ENCODE measurements at places on chromosomes 11 and 22.

DNA sequence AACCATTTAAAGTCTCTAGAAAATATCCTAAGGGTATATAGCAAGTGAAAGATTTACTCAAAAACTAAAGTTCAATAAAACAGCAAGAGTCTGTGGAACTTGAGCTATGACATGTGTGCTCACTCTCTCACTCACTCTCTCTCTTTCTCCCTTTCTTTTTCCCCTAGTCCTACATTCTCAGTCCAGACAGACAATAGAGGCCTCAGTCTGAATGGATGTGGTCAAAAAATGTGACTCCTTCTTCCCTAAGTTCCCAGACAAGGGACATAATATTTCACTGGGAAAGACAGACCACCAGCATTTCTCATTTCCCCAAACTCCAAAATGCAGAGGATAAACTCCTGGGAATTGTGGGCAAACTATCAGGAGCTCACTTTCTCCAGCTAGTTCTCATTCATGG, 17.6 kb upstream of the APLNR start:
- no peak for DNase-seq

DNA sequence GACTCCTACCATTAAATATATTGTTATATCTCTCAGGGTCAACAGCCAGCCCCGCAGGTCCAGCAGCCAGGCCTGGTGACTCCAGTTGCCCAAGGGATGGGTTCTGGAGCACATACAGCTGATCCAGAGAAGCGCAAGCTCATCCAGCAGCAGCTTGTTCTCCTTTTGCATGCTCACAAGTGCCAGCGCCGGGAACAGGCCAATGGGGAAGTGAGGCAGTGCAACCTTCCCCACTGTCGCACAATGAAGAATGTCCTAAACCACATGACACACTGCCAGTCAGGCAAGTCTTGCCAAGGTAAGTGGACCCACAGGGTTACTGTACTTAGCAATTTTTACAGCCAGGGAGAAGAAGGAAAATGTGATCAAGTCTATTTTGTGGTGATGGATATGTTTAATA, 35.1 kb downstream of the EP300 start:
- DNase-seq = no peak

GRCh38 chr11:124889191-124890091, 8.2 kb downstream of the ROBO4 start:
- DNase-seq = no peak

- DNase-seq = no peak
Measured at GRCh38 chr11:11378184-11378940, 25.3 kb upstream of the CSNK2A3 start.

DNA sequence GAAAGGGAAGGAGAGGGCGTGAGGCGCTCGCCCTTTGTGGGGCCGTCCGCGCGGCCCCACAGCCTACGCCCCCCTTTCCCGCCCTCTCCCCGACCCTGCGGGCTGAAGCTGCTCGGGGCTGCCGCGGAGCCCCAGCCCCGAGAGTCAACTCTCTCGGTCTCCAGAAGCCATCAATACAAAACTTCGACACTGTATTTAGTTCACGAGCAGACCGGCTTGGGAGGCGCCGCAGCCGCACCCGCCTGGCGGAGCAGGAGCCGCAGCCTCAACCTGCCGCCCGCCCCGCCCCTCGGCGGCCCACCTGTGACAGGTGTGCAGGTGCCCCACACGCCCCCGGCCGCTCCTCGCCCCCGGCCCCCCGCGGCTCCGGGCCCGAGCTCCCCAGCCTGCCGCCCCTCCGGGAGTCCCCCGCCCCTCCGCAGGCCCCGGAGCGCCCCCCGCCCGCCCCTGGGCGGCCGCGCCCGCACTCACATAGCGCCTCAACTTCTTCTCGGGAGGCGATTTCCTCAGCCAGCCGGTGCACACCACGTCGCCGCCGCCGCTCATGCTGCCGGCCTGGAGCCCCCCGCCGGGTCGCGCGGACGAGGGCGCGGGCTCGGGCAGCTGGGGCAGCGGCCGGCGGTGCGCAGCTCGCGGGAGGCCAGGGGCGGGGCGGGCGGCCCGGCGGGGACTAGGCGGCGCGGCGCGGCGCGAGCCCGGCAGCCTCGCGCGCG, at the start of gene GAB2:
Gene GAB2, minus strand, starts transcription at position 646 of the 713 bp plus-strand sequence. Its CDS starts 100 bp downstream, at position 546.
- DNase-seq = no peak

DNA sequence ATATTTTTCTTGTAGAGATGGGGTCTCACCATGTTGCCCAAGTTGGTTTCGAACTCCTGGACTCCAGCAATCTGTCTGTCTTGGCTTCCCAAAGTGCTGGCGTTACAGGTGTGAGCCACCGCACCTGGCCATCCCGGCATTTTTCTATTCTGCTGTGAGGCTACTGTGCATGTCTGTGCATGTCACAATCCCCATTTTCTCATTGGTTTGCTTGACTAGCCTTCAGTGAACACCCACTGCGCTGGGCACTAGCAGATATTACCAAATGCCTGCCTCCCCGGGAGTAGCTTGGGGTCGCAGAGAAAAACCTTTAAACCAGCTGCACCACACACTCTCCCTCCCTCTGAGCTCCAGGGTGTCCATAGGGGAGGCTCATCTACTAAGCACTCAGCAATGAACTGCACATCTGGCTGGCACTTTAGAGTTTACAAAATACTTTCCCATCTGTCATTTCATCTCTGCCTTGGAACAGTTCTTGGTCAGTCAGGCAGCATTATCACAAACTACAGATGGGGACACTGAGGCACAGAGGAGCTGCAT, 4.9 kb downstream of the CSNK1E start:
- no peak for DNase-seq

DNA sequence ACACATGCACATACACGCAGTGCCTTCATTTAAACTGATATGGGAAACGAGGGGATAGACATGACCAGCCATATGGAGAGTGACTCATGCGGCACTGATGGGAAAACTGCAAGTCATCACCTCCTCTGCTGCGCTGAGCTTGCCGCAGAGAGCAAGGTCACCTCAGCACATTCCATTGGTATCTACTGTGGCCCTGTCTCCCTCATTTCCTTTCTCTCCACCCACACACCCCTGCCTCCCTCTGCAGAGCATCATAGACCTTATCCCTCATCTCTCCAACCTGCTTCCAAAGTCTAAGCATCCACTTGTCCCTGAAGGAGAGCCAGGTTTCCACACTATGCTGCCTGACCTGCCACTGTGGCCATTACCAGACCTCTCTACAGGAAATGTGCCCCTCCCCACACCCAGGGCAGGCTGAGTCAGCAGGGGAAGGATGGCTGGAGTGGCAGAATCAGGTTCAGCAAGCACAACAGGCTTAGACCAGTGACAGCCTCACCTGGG, 116.9 kb upstream of the SNX19 start:
- peak; percentile 30 for DNase-seq

DNA sequence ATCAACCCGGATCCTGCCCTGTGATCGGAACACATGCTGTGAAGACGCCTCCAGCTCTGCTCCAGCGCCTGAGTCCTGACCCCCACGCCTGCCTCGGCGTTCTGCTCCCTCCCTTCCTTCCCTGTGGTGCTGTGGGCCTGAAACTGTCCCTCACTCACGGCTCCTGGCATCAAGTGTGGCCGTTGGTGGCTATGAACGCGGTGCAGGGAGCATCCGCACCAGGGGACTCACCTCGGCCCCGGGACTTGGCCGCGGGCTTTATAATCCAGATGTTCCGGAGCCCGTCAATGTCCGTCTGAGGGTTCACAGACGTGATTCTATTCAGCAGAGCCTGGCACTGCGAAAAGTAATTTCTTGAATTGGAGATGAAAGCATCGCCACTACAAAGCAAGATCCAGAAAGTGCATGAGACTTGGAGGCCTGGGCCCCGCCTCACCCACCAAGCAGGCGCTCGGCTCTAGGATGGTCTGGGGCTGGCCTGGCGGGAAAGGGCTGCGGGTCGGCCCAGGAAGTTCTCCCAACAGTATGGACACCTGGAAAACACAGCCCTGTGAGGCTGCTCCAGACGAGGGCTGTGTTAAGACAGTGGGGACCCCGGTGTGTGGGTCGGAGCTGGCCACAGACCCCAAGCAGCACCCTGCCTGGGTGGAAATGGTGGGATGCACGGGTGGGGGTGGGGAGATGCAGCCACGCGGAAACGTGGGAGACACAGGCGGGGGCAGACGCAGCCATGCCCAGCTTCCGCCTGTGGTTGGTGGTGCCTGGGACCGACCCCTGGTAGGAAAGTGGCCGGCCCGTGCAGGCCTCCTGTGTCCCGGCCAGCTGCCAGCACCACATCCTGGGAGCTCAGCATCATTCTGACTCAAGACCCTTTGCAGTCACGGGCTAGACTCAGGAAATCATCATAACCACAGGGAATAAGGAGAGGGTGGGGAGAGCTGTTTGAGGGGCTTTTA, 21.8 kb upstream of the IL17REL start:
- DNase-seq = no peak

DNA sequence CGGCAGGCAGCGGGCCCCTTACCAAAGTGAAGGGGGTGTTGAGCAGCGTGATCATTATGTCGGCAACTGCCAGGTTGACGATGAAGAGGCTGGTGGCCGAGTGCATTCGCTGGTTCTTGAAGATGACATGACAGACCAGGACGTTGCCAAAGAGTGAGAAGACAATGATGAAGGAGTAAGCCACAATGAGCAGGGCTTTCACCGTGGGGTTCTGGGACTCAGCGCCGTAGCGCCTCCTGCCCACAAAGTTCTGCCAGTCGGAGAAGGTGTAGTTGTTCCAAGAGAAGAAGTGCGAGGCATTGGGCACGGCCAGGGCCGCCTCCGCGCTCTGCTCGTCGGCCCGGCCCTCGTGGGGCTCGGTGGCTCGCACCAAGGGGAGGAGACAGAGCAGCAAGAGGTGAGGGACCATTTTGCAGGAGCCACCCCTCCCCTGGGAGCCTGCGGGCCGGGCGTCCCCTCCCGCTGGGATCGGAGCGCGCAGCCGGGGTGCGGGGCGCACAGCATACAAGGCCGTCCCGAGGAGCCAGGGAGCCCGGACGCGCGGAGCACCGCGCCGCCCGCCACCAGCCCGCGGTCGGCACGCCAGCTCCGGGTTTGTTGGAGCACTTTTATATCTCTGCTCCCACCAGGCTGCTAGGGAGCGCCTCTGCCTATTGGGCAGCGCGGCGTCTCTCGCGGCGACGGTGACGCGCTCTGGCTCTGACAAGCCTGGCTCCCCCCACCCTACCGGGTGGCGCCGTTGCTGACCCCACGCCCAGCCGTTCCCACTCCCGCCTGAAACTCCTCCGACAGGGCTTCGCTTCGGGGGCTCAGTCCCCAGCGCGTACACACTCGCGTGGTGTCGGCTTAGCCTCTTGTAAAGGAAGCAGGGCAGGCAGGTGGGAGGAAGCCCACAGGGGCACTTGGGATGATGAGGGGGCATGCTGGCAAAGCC, at the start of gene GPR83:
Gene GPR83, minus strand, starts transcription at position 581 of the 934 bp plus-strand sequence. Its CDS starts 172 bp downstream, at position 409.
- DNase-seq = no peak

DNA sequence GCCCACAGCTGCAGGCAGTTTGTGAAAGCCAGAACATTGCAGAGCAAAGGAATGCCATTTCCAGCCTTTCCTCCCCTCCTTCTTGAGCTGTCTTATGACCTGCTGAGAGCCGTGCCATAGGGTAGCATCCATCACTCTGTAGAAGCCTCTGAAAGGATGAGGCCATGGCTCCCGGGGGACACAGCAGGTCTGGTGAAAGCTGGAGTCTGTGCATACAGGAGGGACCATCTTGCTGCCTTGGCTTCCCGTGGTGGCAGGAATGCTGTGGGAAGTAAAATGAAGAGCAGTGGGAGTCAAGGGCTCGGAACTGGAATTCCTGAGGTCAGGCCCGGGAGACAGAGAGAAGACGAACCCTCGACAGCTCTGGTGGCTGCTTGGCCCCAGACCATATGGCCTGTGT, 30.9 kb downstream of the ANO1 start:
- no peak for DNase-seq

DNA sequence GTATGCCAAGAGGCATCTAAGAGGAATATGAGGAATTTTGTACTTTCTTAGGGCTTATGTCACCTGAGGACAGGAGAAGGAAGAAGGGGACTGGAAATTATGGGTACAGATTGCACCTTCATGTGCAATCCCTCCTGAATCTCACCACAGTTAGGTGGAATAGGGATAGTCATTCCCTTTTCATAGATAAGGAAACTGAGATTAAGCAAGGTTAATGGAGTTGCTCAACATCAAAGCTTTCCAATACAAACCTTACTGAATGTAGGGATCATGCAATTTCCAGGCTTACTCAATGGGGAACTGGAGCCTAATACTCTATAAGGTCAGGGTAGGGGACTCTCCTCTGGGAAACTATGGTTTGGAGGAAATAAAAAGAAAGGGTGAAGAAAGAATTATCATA, 133.0 kb downstream of the C11orf87 start:
- no peak for DNase-seq

GRCh38 chr11:122780296-122780949, 57.9 kb upstream of the CRTAM start:
- DNase-seq = no peak

DNA sequence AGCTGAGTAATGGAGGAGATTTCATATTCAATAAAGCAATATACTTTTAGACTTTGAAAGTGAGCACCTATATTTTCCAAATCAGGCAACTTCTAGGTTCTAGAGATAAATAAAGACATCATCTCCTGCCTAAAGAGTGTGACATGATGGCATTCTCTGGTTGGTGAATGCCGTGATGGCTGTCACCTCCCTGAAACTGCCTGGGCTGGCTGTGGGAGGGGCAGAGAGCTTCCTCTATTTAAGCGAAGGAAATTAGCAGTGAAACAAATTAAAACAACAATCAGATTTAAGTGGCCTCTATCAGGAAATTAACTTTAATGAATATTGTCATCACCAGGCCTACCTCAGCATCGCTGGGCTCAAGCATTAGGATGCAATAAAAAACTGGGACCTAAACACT, 113.9 kb downstream of the ARL14EP start:
- DNase-seq = no peak

- DNase-seq = no peak
Measured at GRCh38 chr11:92324890-92325289, 100.3 kb downstream of the FAT3 start.

DNA sequence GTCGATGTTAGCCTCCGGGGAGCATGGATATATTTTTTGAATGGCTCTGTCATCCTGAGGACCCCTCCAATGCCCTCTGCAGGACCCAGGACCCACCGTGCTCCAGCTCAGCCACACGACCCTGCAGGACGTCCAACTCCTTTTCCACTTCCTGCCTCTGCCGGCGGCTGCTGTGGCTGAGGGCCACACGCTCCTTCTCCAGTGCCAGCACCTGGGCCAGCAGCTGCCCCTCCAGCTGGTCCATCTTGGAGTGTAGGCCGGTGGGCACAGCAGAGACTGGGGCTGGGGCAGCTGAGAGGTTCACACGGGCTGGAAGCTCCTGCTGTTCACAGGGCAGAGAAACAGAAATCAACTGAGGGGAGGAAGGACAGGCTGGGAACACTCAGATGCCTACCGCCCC, 15.6 kb downstream of the NPTXR start:
- DNase-seq = no peak

Measured in NCI-H460 (cell line).